ENCODE measurements at places on chromosomes 5 and 9. TPM values are rescaled to one million over a fixed set of nuclear protein-coding genes. Genes with fewer than 3 reads are reported as not detected.

- DNase-seq = peak; percentile 48
Observed at GRCh38 chr5:53008751-53009150, 19.6 kb downstream of the ITGA2 start.

GRCh38 chr5:173191561-173191960 is 43.4 kb downstream of the NKX2-5 start:
- DNase-seq = no peak

DNA sequence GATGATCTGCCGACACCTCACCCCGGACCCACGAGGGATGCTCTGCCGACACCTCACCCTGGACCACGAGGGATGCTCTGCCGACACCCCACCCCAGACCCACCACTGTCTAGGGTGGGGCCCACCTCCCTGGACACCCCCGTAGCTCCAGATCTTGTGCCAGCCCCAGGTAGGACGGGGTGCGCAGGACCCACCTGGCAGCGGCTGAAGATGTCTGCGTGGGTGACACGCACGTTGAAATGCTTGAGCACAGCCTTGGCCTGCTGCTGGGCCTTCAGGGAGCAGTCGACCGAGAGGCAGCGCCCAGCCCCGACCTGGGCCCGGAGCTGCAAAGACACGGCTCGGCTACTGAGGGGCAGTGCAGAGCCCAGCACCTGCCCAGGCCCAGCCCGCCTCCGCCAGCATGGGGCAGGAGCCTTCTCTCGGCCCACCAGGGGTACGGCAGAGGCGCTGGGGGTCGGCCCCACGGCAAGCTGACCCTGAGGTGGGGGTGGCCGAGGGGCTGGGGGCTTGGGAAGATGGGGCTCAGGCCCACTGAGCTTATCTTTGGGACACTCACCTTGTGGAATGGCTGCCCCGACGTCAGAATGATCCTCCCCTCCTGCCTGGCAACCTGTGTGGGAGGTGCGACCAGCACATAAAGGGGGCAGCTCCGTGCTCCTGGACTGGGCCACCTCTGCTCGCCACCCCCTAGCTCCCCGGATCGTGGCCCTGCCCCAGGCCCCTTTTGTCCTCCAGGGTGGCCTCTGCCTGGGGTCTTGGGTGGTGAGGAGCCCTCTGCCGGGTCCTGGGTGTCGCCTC is 21.7 kb upstream of the NRARP start:
- DNase-seq = no peak

DNA sequence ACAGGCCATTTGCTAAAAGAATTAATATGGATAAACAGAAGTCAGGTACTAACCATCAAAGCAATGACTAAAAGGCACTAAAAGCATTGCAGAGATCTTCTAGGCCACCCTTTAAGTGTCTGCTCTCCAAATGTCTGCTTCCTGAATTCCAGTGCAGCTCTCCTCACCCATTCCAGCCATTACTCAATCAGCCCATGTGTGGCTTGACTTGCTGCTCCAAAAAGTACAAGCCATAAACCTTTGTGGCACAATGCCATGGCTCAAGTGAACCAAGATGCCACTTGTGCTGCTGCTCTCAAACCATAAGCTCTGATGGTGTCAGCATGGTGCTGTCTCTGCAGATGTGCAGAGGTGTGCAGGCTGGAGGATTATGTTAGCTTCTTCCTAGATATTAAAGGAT is 290.2 kb upstream of the POU5F2 start:
- DNase-seq = no peak

- DNase-seq = no peak
Observed at GRCh38 chr5:143801252-143801939, 10.6 kb upstream of the HMHB1 start.

- no peak for DNase-seq
Observed at GRCh38 chr9:32577316-32577715, 4.4 kb upstream of the NDUFB6 start.

DNA sequence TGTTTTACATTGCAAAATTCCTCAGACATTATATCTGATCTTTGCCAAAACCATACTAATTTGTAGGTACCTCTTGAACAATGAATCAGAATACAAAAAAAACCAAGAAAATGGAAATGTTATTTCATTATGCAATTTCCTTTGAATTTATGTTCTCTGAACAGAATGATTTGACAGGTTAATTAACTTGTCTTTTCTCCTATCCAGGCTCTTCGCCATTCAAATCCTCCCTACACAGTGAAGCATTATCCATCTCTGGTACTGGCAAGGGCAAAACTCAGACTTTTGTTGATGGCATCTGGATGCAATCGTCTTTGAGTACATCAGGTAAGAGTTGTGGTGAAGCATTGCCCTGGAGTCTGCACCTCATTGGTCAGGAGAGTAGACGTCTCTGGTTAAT is 655.7 kb upstream of the ITGA1 start:
- DNase-seq = no peak

- DNase-seq = no peak
Observed at GRCh38 chr5:139670369-139671095, 22.4 kb downstream of the CXXC5 start.

DNA sequence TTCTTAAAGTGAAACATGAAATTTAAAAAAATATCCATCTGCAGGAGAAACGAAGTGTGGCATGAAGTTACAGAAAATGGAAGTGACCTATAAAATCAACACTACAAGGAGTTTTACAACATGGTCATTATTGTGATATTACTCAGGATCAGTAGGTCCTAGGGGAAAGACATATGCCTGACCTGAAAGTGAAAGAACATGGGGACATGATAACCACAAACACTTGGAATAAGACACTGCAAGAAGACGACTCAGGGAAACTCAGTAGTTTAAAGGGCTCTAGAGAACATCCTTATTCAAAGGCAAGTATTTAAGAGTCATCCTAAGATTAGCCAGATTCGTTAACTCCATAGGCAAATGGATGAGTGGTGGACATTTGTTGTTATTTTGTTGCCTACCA is 19.9 kb upstream of the LPAR1 start:
- DNase-seq = no peak

- DNase-seq = no peak
Observed at GRCh38 chr9:104240890-104241289, 146.8 kb downstream of the SMC2 start.

DNA sequence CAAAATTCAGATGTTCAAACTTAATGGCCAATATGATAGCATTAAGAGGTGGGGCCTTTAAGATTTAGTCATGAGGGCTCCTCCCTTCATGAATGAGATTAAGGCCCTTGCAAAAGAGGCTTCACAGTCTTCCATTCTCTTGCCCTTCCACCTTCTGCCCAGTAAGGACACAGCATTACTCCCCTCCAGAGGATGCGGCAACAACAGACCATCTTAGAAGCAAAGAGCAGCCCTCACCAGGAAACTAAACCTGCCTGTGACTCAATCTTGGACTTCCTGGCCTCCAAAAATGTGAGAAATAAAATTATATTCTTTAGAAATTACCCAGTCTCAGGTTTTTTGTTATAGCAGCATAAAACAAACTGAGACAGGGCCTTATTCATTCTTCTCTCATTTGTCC is 8.2 kb downstream of the AP3B1 start:
- DNase-seq = no peak

DNA sequence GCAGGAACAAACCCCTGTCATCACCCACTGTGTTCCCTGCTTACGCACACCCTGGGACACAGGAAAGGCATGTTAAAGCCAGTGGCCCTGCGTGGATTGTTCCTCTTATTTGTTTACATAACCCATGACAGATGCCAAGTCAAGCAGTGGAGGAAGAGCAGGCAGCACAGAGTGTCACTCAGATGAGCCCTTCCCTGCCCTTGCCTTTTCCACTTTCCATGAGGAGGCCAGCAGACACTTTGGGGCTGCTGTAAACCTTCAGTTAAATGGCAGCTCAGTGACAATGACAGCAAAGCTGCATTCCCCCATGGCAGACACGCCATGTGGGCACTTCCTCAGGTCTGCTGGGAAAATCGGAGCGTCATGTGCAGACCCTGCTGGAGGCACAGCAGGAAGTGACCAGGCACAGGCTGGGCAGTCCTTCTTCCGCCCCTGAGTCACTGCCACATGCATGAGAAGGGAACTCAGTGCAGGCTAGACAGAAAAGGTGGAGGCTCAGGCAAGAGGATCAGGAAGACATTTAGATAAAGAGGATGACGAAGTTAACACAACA is 216.8 kb upstream of the PIK3R1 start:
- DNase-seq = peak; percentile 38

GRCh38 chr9:76219560-76220151 is 174.6 kb downstream of the RFK start:
- no peak for DNase-seq

DNA sequence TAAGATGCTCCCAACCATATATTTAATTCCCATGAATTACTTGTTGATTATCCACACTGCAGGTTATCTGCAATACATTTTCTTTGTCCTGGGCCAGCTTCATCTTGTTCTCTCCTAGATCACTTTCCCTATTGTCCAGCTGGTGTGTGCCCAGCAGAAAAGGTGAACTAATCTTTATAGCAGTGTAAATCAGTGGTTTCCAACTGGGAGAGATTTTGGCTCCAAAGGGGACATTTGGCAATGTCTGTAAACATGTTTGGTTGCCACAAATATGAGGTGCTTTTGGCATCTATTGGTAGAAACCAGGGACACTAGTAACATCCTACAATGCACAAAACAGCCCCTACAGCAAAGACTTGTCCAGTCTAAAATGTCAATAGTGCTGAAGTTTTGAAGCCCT is 20.1 kb upstream of the ERBIN start:
- DNase-seq = no peak

GRCh38 chr9:88691811-88692210 is 156.8 kb downstream of the NXNL2 start:
- DNase-seq = no peak

- DNase-seq = peak; percentile 36
Observed at GRCh38 chr9:5499889-5500398, 10.4 kb upstream of the PDCD1LG2 start.

DNA sequence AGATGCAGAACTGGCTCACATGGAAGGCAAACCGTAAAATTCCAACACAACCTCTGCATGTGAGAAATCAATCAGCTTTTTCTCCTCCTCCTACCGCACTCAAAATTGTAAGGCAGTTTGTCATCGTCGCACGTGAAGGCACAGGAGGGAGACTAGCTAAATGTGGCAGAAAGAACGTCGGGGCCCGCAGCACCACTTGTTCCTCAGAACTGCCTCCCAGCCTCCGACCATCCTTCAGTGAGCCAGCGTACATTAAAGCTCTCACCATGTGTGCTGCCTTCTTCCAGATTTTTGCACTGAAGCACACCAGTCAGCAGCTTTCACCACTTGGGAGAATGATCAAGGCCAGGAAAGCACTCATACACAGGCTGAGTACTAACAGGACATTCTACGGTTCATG is 105.9 kb downstream of the RFX3 start:
- no peak for DNase-seq

- no peak for DNase-seq
Observed at GRCh38 chr5:178366998-178367735, 134.6 kb upstream of the PHYKPL start.

- peak; percentile 14 for DNase-seq
Observed at GRCh38 chr5:114101153-114101552, 260.7 kb upstream of the KCNN2 start.

GRCh38 chr5:138938526-138938925 is 63.4 kb upstream of the LRRTM2 start:
- no peak for DNase-seq

DNA sequence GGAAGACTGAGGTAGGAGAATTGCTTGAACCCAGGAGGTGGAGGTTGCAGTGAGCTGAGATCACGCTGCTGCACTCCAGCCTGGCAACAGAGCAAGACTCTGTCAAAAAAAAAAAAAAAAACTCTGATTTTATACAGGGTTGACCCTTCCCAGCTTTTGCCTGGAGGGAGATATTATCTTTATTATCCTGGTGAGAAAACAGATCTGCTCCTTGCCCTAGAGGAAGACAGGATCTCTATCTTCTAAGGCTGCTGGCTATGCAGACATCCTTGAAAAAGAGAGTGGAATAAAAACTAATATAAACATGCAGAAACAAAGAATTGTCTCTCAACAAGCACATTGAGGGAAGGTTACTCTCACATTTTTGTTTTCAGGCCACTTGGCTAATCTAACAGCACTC is 1503.4 kb upstream of the WWC1 start:
- no peak for DNase-seq

GRCh38 chr9:77427256-77427927 is 220.7 kb downstream of the GNA14 start:
- DNase-seq = no peak

MUSK gene
- total RNA-seq = 2.2 TPM

PCDHGB6 gene
- not detected for total RNA-seq

CNTFR gene
- total RNA-seq = not detected

CNTLN gene
- 7.2 TPM for total RNA-seq

ESM1 gene
- total RNA-seq = 0.07 TPM

GPX8 gene
- 59.3 TPM for total RNA-seq

MYOZ3 gene
- 0.03 TPM for total RNA-seq

ARHGEF28 gene
- 8.0 TPM for total RNA-seq

SLC6A18 gene
- not detected for total RNA-seq

KCNIP1 gene
- total RNA-seq = 0.43 TPM

FNIP1 gene
- 14.9 TPM for total RNA-seq

CDH12 gene
- not detected for total RNA-seq

CAVIN4 gene
- 0.82 TPM for total RNA-seq

ANKRD18B gene
- total RNA-seq = not detected

ZNF879 gene
- 5.5 TPM for total RNA-seq

C5orf52 gene
- total RNA-seq = not detected

Measured in MG63 (cell line).